CD8-positive, alpha-beta memory T cell (primary cell): ENCODE measurements at places on chromosomes 6 and 20. TPM values are rescaled to one million over a fixed set of nuclear protein-coding genes. Genes with fewer than 3 reads are reported as not detected.

BAG2 gene
- polyA plus RNA-seq: 2.3 TPM

GRCh38 chr20:62670156-62670555 is 27.9 kb downstream of the SLCO4A1 start:
- no peak for DNase-seq

- DNase-seq: no peak
Measured at GRCh38 chr6:170473301-170473717, 79.8 kb downstream of the PSMB1 start.

GRCh38 chr6:90284236-90285041 is 12.2 kb downstream of the BACH2 start:
- DNase-seq: peak; percentile 54

GRCh38 chr20:48467622-48468021 is 360.2 kb downstream of the PREX1 start:
- DNase-seq: no peak

- no peak for DNase-seq
Measured at GRCh38 chr20:58619077-58619863, 31.8 kb upstream of the STX16 start.

BMP6 gene
- not detected for polyA plus RNA-seq

GRCh38 chr6:37798436-37799262 is 20.9 kb upstream of the ZFAND3 start:
- no peak for DNase-seq

DNA sequence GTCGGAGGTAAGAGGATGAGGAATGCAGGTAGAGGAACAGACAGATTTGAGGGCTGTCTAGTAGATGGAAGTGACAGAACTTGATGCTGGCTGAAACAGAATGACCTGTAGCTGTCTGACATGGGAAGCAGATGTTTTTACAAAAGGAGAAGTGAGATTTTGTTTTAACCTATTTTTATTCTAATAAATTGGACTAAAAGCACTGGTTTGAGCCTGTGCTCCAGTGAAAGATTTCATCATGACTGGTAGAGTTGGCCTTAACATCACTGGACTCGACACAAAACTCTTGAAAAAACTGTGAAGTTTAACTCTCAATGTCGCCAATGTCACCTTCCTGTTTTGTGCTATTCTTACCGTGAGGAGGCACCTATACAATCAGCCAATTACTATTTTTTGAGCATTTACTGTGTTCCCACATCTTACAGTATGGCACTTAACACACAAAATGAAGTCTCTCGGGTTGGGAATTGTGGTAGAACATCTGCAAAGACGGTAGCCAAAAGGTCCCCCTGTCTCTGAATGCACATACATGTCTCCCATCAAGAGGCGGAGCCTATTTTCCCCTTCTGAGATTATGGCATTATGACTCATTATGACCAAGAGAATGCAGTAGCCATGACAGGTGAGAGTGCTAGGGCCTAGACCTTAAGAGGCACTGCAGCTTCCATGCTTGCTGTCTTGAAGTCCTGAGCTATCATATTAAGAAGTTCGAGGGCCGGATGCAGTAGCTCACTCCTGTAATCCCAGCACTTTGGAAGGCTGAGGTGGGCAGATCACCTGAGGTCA is 93.2 kb downstream of the FOXF2 start:
- no peak for DNase-seq

GRCh38 chr20:19552221-19553180 is 205.6 kb upstream of the RIN2 start:
- DNase-seq: no peak

C6orf58 gene
- not detected for polyA plus RNA-seq

GRCh38 chr20:57411406-57412283 is 20.4 kb downstream of the RBM38 start:
- no peak for DNase-seq

DNA sequence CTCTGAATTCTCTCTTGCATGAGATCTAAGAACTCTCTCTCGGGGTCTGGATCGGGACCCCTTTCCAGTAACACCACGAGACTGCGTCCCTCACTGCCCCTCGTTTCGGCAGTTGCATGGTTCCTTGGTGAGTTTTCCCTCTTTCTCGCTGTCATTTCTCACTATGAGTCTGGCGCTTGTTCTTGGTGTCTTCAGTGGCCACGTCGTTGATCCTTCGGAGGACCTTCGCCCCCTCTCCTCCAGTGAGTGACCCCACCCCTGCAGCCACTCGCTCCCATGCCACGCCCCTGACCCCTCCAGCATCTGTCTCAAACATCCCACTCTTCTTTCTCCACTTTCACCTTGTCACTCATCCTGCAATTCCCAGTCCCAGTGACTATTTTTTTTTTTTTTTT is 23.0 kb downstream of the SYNJ2 start:
- DNase-seq: no peak

DNA sequence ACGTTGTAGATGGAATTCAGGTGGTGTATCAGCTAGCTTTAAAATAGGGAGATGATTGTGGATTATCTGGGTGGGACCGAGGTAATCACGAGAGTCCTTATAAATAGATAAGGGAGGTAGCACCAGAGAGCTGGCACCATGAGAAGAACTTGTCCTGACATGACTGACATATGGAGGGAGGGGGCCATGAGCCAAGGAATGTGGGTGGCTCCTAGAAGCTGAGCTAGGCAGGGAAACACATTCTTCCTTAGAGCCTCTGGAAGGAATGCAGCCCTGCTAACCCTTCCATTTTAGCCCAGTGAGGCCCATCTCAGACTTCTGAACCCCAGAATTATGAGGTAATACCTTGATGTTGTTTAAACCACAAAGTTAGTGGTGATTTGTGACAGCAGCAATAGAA is 321.1 kb upstream of the SULF2 start:
- no peak for DNase-seq

DNA sequence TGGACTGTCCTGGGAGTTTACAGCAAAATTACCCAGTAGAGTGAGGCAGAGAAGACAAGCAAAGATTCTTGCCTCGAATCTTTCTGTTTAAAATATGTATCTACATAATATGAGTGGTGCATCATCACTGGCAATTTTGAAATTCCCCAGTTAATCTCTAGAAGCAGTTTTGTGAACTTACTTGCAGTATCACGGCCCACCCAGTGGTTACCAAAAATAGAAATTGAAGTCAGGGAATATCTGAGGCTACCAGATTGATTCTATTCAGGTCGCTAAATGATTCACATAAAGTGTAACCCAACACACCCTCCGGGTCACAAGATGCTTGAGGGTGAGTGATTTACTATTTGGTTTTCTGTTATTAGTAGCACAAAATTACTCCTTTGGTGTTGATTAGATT is 111.9 kb downstream of the PPP1R14C start:
- no peak for DNase-seq

SCRT2 gene
- polyA plus RNA-seq: not detected

- DNase-seq: no peak
Measured at GRCh38 chr6:56694002-56694401, 51.3 kb upstream of the DST start.

- no peak for DNase-seq
Measured at GRCh38 chr20:47922269-47922668, 137.0 kb upstream of the SULF2 start.

- no peak for DNase-seq
Measured at GRCh38 chr6:157751547-157752200, 71.4 kb upstream of the SNX9 start.

- DNase-seq: no peak
Measured at GRCh38 chr20:31440012-31440659, at the start of gene DEFB123. Gene DEFB123, plus strand, starts transcription at chr20:31440632. Its CDS starts 67 bp downstream, at chr20:31440699.

DNA sequence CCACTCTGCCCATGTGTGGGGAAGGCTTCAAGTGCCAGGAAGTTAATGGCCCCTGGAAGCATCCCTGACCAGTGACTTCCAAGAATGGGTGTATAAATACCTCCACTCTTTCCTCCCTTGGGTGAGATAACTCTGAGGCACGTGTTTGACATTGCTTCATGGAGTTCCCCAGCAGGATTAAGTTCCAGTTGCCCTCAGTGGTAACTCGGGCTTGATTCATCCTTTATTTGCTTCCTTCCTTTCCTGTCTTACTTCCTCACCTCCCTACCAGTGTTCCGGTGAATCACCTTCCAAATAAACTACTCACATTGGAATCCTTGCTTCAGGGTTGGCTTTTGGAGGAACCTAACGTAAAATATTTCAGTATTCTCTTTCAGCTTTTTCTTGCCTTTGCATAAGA is 84.6 kb upstream of the JAG1 start:
- no peak for DNase-seq

DNA sequence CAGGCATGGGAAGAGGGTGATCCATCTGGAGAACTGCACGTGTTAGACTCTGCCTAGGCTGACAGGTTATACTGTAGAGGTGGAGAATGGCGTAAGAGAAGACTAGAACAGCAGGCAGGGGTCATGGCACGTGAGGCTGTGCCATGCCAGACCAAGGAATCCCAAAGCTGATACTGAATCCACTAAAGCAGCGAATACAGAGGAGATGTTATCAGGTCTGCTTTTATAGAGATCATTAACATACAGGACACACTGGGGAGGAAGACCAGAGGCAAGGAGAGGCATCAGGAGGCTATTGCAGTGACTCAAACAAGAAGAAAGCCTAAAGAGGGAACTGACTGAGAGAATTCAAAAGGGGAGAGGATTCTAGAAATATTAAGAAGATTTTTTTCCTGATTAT is 12.9 kb downstream of the PHACTR1 start:
- no peak for DNase-seq
